Activated naive CD4-positive, alpha-beta T cell treated with anti-CD3 and anti-CD28 coated beads for 36 hours (primary cell): ENCODE measurements at places on chromosomes 1 and 21. TPM values are rescaled to one million over a fixed set of nuclear protein-coding genes. Genes with fewer than 3 reads are reported as not detected.
A peak's percentile ranks its signal among the peaks of the same experiment; 100 is the strongest.

Gene HAO2
- total RNA-seq, result not detected

Gene SPRR2E
- total RNA-seq, result not detected

Gene KCND3
- total RNA-seq, result not detected

Gene VASH2
- 1.2 TPM for total RNA-seq

DNA sequence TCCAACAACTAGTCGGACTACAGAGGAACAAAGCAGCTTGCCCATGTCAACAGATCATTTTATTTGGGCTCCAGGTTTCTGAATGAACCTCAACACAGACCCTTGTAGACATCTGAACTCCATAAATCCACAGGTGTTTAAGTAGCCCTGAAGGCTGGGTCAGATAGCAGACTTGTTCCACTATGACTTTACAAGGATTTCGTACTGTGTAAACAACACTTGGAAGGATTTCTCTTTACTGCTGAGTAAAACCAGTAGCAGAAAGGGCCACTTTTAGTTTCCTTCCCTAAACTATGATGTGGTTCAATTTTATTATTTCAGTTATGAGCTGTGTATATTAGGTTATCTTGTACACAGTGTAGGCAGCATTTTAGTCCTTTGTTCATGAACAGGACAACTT lies 316.4 kb upstream of the ADGRL2 start:
- no peak for DNase-seq

DNA sequence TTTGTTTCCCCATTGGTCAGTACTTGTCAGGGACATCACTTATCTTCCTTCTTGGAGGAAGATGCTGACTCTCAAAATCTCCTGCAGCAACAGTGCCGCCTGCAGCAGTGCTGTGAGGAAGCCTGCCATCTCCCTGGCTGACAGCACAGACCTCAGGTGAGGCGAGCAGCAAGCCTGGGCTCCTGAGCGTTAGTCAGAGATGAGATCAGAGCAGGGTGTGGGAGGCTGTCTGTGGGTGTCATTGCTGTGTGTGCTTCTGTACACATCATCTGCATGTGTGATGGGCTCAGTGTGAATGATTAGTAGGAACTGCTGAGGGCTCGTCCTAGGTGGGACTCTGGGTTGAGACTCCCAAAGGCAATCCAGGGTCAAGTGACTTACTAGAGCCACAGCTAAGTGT lies 6.1 kb downstream of the STRIP1 start:
- peak; percentile 14 for DNase-seq

DNA sequence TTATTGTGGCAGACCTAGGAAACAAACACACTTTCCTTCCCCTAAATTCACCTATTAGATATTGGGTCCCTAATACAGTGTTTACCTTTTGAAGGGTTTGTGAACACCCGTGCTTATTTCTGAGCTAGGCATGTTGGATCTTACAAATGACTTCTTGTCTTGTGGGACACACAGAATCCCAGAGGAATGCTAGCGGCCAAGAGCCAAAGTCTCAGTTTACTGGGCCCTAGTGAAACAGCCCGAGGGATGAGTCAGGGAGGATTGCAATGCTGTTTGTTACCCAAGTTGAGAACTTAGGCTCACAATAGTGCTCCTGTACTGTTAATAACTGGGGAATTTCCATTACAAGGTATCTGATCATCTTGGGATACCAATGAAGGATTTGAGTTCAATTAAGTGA lies 100.1 kb upstream of the AKT3 start:
- DNase-seq, result no peak

- peak; percentile 38 for DNase-seq
These were observed 39.4 kb downstream of the CDC14A start for GRCh38 chr1:100391675-100392074.

DNA sequence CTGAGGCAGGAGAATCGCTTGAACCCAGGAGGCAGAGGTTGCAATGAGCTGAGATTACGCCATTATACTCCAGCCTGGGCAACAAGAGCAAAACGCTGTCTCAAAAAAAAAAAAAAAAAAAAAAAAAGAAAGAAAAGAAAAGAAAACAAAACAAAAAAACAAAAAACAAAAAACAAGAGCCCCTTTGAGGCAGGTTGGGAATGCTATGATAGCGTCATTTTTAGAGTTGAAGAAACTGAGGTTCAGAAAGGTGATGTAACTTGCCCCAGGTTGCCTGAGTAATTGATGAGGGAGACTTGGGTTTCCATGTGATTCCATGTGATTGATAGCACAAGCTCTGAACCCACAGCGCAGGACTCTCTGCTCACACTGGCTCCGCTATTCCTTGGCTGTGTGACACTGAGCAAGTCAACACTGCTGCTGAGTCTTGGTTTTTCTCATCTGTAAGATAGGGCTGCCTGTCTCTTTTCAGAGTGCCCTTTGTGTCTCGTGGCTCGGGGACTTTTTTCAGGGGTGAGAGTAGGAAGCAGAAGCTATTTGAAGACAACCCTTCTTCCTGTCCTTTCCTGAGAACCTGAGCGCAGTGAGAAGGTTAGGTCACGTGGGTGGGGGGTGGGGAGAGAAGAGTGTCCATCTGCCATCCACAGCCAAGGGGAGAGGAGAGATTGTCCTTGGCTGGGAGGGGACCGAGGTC lies 2.5 kb downstream of the CNR2 start:
- DNase-seq, result peak; percentile 52
